Left ventricle myocardium inferior (tissue), 1 donor: ENCODE measurements at places on chromosomes 6 and 20. TPM values are rescaled to one million over a fixed set of nuclear protein-coding genes. Genes with fewer than 3 reads are reported as not detected.

Gene CLDN20
- not detected for total RNA-seq

DNA sequence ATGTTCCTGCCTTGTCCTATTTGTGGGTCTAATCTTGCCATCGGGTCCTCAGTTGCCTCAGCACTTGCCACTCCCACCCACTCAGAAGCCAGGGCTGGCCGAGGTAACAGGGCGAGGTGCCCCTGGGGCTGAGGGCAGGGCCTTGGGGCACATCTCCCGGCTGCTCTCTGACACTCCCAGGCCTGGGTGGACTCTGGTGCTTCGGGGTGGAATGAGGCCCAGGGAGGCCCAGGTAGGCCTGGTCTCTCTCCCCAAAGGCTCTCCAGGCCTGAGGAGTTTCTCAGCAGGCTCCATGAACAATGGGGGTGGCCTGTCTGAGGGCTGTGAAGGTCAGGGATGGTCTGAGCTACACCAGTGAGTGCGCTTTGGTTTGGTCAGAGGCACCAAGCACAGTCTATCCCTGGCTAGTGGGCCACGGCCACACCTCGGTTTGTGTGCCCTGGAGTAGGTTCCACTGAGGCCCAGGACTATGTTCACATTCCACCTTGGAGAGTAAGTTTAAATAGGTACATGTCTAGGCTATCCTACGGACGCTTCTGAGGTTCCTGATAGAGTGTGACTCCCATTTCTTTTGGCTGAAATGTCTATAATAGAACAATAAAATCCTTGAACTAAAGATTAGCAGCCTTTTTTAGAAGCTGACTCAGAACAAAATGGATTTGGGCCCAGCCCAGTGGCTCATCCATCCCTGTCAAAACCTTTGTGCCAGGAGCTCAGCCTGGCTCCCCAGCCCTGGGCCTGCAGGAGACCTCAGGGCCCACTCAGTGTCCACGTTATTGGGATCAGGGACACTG is 78.8 kb downstream of the SLC24A3 start:
- no peaks in the 10 kb centered on the region for H3K27me3 ChIP-seq
- no peak for DNase-seq
- H3K27ac ChIP-seq: no peak overlapping the region
- no peaks in the 10 kb centered on the region for H3K36me3 ChIP-seq

Gene SOBP
- 22.9 TPM for total RNA-seq

Gene DUSP15
- 5.1 TPM for total RNA-seq

- no peaks in the 10 kb centered on the region for H3K27me3 ChIP-seq
- no peaks in the 10 kb centered on the region for H3K36me3 ChIP-seq
- no peak overlapping the region for H3K4me3 ChIP-seq
- no peak for DNase-seq
Observed at GRCh38 chr6:45185403-45186251, 142.5 kb upstream of the RUNX2 start.

Gene AKIRIN2
- 42.3 TPM for total RNA-seq

DNA sequence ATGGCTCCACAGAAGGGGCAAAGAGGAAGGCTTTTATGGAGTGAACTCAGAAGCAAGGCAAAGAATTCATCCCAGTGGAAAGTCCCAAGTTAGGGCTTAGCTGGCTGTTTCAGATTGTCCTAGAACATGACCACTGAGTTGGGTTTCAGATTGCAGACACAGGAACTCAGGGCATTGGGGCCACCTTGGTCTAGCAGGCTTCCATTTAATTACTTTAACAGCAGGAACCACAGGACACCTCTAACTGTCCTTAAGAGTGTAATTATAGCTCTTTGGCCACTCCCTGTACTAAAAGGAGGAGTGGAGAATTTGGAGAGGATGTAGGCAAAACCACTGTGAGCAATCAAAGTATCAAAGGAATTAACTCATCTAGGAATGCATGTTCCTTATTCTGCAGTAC is 150.6 kb upstream of the AGPAT4 start:
- no peak overlapping the region for H3K4me3 ChIP-seq
- peaks cover 17% of the 10 kb centered on the region for H3K4me1 ChIP-seq
- no peak for DNase-seq
- H3K27me3 ChIP-seq: no peaks in the 10 kb centered on the region
- H3K27ac ChIP-seq: no peak overlapping the region

GRCh38 chr20:37846573-37846972 is 56.4 kb upstream of the VSTM2L start:
- H3K4me1 ChIP-seq: peaks cover 33% of the 10 kb centered on the region
- no peak for DNase-seq
- no peaks in the 10 kb centered on the region for H3K27me3 ChIP-seq
- H3K4me3 ChIP-seq: no peak overlapping the region
- peaks cover 46% of the 10 kb centered on the region for H3K36me3 ChIP-seq
- no peak overlapping the region for H3K27ac ChIP-seq

Gene MYB
- 0.08 TPM for total RNA-seq

DNA sequence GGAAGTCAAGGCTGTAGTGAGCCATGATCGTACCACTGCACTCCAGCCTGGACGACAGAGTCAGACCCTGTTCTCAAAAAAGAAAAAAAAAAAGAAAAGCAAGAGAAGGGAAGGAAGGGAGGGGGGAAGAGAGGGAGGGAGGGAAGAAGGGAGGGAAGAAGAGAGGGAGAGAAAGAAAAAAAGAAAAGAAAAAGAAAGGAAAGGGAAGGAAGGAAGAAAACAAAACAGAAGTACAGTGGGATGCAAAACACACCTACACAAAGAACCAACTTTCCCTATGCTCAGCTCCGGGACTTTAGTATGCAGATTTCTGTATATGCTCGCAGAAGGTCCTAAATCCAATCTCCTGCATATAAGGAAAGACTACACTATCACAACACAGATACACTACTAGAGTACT is 2.5 kb upstream of the WTAP start:
- H3K4me3 ChIP-seq: no peak overlapping the region
- H3K27ac ChIP-seq: no peak overlapping the region
- H3K4me1 ChIP-seq: peaks cover 48% of the 10 kb centered on the region

DNA sequence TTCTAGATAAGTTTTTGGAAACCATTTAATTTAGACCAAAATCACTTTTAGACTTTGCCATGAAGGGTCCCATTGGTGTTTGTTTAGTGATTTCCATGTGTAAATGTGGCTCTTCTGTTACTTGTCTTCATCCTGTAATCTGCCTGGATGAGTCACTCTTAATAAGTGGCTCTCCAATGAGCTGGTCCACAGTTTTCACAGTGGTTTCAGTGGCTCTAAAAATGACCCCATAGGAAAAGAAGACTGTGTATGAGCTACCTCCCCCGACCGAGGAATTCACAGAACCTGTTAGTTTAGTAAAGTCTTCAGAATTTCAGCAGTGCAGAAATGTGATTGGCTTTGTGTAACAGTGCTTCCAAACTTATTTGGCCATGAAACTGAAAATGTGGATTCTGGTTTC is 492.0 kb upstream of the MARCKS start:
- no peak overlapping the region for H3K27ac ChIP-seq
- DNase-seq: no peak
- H3K4me1 ChIP-seq: peaks cover 28% of the 10 kb centered on the region

DNA sequence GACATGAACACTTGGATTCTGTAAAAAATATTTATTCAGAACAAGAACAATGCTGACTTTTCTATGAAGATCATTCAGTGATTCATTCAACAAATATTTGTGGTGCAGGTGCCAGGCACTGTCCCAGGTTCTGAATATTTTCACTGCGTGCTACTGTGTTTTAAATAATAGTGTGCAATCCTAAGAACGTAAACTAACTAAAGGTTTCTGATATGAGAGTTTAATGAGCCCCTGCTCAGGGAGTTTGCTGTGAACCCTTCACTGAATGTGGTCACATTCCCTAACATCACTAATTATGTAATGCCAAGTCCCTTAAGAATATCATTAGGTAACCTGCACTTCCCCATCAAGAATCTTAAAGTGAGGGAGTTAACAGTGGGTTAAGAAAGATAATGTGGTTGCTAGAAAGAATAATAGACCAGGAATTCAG is 1.7 kb upstream of the TMEM170B start:
- H3K27ac ChIP-seq: no peak overlapping the region
- H3K36me3 ChIP-seq: no peaks in the 10 kb centered on the region
- no peaks in the 10 kb centered on the region for H3K27me3 ChIP-seq

GRCh38 chr6:157877573-157878438 is 54.8 kb downstream of the SNX9 start:
- peaks cover 5% of the 10 kb centered on the region for H3K4me1 ChIP-seq
- no peaks in the 10 kb centered on the region for H3K27me3 ChIP-seq
- H3K27ac ChIP-seq: no peak overlapping the region
- no peak overlapping the region for H3K4me3 ChIP-seq

DNA sequence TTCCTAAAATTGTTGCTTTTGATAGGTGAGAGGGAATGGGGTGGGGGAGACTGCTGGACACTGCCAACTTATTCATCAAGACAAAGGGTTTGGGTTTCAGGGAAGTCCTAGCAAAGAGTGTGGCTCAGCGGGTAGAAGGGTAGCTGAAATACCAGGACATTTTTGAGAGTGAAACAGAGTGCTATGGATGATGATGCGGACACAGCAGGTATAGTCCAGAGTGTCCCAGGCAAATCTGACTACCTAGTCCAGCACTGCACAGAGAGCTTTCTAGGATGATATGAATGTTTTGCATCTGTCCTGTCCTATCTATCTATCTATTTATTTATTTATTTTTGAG is 154.3 kb downstream of the BCAS1 start:
- peaks cover 40% of the 10 kb centered on the region for H3K4me1 ChIP-seq
- no peaks in the 10 kb centered on the region for H3K36me3 ChIP-seq
- no peaks in the 10 kb centered on the region for H3K27me3 ChIP-seq
- H3K4me3 ChIP-seq: peak overlapping the region; percentile 74

Gene OPRM1
- total RNA-seq: not detected

DNA sequence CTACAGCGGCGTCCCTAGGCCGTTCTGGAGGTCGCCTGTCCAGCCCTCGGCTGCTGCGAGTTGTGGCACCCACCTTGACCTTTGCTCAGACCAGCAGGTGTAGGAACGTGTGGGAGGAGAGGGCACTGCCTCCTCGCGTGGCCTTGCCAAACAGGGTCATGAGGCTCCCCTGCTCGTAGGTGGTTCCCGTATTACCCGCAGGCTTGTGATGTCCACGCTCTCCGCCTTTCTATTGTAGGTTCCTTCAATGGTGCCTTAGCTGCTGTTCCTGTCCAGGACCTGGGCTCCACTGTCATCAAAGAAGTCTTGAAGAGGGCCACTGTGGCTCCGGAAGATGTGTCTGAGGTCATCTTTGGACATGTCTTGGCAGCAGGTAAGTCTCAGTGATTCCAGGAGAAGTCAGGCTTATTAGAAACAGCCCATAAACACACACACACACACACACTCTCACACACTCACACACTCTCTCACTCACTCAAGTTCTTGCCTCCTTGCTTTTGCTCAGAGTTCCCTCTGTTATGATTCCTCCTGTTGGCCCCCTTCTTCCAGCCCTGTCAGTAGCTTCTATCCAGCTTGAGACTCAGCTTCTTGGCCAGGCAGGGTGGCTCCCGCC is 942 bp downstream of the ACAT2 start:
- H3K4me1 ChIP-seq: peaks cover 28% of the 10 kb centered on the region
- H3K27ac ChIP-seq: peak overlapping the region; percentile 99
- peak; percentile 22 for DNase-seq
- H3K4me3 ChIP-seq: peak overlapping the region; percentile 87
- H3K36me3 ChIP-seq: peaks cover 34% of the 10 kb centered on the region

DNA sequence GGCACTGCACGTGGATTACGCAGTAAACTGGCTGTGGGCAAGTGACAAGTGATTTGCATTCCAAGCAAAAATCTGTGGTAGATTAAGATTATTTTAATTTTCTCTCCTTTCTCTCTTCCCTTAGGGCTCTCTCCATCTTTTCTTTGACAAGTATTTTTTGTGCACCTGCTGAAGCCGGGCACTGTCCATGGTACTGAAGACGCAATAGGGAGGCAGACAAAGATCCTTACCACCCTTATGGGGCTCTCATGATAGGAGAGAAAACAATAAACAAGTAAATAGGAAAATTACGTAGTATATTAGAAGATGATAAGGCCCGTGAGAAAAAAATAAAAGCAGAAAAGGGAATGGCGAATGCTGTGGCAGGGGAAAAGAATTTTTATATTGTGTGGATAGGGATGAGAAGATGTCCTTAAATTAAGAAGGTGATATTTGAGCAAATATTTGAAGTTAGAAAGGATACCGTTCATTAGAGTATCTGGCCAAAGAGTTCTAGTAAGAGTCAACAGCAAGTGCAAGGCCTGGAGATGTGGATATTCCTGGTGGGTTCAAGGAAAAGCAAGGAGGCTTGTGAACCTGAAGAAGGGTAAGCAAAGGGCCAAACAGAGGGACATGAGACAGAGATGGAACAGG is 146.0 kb downstream of the LAMP5 start:
- no peak overlapping the region for H3K4me3 ChIP-seq
- H3K36me3 ChIP-seq: no peaks in the 10 kb centered on the region
- DNase-seq: no peak
- peaks cover 4% of the 10 kb centered on the region for H3K27me3 ChIP-seq

- H3K4me1 ChIP-seq: peaks cover 55% of the 10 kb centered on the region
- no peaks in the 10 kb centered on the region for H3K27me3 ChIP-seq
- no peak for DNase-seq
- peaks cover 38% of the 10 kb centered on the region for H3K36me3 ChIP-seq
- no peak overlapping the region for H3K4me3 ChIP-seq
- no peak overlapping the region for H3K27ac ChIP-seq
Observed at GRCh38 chr6:89087881-89088280, 7.3 kb downstream of the PNRC1 start.

Gene RBBP8NL
- total RNA-seq: not detected

DNA sequence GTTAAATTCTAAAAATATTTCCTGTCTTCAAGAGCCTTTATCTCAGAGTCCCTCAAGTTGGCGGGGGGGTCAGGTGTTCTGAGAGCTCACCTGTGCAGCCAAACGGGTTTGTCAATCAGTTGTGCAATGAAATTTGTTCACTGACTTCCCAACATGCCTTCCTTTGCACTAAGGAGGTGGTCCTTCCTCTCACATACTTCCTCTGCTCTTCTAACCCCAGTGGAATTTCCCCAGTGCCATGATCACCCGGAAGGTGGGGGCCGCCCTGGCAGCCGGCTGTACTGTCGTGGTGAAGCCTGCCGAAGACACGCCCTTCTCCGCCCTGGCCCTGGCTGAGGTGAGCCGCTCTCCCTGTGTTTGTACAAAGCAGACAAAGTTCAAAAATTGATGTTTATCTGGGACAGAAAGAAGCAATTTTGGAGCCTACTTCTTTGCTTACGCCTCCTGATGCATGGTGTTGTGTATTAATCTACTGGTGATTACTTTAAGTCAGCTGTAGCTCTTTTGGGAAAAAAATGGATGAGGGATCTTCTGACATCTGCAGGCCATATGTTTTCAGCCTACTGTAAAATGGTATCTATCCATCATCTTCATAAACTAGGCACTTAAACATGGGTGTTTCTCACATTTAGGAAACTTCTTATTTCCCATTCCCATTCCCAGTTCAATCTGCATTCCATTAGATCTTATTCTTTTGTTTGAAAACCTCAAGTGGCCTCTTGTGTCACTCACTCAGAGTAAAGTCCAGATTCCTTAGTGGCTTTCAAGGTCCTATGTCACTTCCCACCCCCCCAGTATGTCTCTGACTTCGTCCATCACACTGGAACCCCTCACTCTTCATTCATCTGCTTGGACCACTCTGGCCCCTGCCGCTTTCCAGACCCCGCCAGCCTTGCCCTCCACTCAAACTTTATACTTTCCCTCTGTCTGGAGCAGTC is 10.1 kb downstream of the ALDH5A1 start:
- no peak for DNase-seq
- H3K4me3 ChIP-seq: no peak overlapping the region
- no peak overlapping the region for H3K27ac ChIP-seq
- H3K36me3 ChIP-seq: peaks cover 46% of the 10 kb centered on the region
